Hypothalamus (tissue), 51 donors: ENCODE measurements at places on chromosomes 7 and 10.

GRCh38 chr7:86094166-86094669 is 549.5 kb upstream of the GRM3 start:
- DNase-seq = no peak

DNA sequence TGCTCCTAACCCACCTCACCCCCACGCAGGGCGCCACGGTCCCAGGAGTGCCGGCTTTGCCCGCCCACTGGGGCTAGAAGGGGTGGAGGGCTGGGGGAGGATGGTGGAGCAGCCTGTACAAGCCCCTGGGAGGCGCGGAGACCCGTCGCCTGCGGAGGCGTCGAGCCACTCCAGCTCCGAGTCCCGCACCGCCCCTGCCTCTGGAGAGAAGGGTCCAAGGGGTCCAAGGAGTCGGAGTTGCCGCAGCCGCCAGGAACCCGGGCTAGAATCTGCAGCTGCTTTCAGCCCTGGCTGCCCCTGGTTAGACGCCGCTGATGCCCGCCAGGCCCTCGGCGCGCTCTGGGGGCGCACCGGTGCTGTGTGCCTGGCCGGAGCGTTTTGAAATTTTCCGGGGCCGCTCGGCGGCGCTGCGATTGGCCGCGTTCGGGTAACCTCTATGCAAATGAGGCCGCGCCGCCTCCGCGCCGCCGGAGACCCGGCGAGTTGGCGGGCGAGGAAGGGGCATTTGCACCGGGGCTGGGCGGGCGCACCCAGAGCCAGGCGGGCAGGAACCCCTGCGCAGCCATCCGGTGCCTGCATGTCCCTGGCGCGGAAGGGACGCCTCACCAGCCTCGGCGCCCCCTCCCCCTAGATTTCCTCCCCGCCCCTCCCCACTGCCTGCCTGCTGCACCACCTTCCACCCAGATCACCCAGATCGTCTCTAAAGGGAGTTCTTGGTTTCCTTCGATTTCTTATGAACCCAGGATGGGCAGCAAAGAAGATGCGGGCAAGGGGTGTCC is at the start of gene HMX2:
Gene HMX2 (plus strand): TSS at position 502 of the 779 bp plus-strand sequence. CDS start 243 bp downstream, at position 745.
- no peak for DNase-seq

DNA sequence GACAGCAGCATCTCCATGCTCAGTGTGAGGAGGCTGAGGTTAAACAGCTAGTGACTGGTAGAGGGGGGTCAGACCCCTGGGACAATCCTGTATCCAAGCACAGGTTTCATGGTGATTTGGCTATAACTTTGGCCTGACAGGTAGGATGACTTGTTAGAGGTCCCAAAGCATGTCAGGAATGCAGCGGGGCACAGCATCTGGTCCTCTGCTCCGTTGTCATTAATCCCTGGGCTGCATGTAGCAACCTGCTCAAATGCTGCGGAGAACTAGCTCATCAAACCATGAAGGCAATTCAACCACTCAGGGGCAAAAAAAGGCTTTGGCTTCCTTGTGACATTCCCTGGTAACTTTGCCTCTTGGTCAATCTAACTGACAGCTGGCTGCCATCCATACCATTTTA is 26.8 kb downstream of the WNT2 start:
- no peak for DNase-seq

DNA sequence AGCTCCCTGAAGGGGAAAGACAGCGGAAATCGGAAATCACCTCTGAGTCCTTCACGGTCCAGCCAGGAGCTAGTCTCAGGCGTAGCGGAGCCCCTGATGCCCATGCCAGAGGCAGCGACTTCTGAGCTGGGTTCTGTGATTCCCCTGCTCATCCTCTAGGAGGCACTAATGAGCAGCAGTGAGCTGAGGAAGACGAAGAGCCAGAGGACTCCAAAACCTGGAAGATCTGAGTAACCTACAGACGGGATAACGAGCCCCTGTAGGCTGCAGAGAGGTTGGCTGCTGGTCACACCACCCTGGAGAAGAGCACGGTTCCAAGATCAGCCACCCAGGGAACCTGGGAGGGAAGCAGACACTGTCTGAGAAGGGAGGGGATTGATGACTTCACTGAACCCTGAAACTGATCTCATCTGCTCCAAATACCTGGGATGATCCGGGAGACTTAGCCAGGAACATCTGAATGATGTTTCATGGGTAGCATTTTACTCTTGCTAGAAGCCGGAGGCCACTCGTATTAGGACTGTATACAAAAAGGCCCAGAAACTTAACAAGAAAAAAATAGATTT is 304.1 kb downstream of the PAXIP1 start:
- DNase-seq = no peak

DNA sequence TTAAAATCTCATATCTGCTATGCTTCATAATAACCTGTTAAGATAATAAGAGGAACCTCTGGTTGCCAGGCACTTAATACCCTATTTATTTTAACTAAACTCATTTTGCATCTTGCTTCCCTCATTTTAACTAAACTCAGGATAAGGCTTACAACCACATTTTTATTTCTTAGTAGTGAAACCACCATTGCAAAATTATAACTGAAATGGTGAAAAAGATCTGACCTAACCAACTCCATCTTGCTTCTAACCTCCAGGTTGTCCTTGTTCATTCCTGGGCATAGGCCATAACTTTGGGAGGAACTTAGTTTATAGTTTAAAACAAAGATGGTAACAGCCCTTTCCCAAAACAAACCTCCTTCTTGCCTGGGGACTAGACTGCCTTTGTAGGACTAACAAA is 6.0 kb downstream of the FAM3C start:
- no peak for DNase-seq
